ENCODE measurements at places on chromosomes 6 and 20.

DNA sequence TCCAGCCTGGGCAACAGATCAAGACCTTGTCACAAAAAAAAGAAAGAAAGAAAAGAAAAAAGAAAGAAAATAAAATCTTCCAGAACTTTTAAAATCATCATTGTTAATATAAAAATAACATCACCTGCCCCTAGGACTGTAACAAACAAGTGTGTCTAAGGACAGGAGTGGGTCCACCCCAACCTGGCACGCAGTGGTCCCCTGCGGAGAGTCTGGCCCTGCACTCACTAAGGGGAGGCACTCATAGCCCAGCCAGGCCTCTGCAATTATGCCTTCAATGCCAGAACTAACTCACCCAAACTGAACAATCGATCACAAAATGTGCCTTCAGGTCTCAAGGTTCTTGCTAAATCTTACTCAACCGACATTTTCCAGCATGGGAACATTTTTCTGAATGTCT lies 4.8 kb downstream of the GMEB2 start:
- peak; percentile 20 for DNase-seq

DNA sequence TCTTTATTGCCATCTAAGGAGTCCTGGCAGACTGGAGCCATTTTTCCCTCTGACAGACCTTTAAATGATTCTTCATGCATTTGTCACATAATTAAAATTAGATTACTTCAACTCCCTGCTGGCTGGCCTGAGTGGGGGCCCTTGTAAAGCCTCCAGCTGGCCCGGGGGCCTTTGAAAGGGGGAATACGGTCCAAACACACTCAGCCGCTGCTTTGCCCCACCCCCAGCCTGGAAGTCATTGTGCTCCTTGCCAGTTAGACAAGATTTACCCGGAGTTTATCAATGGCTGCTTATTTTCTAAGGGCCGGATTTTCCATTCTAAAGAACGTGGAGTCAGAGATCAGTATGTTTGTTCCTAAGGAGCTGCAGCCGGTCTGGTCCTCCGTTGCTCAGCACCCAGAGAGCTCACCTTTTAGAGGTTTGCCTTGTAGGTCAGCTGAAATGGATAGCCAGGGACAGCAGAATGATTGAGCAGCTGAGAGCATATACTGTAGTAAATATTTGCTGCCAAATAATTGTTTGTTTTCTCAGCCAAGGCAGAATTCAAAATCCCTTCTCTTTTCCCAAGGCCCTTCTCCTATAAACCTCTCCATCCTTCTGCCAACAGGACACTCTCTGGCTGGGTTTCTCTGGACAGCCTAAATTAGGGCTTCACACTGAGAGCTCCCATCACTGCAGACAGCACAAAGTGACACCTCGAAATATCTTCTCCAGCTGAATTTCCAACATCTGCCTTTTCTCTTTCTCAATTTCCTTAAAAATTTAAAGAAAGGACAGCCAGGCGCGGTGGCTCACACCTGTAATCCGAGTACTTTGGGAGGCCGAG lies 68.4 kb upstream of the RBM24 start:
- no peak for DNase-seq

DNA sequence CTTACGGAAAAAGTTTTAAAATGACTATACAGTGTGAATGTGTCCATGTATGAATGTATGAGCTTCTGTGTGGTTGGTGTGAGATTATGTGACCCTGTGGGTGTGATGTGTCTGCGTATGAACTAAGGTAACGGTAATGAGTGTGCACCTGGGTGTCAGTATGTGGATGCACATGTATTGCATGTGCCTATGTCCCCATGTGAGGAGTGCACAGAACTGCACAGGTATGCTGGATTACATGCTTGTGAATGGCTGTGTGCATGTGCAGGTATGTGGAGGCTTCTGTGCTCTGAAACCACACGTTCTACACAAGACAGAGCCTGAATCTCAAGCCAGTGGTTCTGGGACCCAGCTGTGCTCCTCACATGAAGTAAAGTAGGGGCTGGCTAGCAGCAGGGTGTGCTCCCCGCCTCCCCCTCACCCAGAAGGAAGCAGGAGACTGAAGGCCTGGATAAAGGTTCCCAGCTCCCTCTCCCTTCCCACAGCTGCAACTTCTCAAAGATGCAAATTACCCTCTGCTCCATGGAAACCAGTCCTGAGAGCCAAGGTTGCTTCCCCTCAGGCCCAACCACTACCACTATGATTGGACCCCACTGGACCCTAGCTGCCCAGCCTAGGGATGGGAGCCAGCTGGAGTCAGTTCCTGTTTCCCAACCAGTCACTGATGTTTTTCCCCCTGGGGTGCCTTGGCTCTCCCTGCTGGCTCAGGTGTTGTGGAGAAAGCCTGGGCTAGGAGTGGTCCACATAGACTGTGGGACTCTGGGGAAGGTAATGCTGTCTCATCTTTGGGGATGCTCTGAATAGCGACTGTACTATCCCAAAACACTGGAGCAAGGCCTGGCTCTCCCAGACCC lies 24.8 kb upstream of the SPDEF start:
- no peak for DNase-seq

- no peak for DNase-seq
Observed at GRCh38 chr20:48098099-48098498, 312.8 kb upstream of the SULF2 start.

GRCh38 chr6:147691446-147691845 lies 183.0 kb downstream of the SAMD5 start:
- DNase-seq: no peak

- DNase-seq: no peak
Observed at GRCh38 chr6:160260367-160260766, 1.7 kb upstream of the SLC22A2 start.

DNA sequence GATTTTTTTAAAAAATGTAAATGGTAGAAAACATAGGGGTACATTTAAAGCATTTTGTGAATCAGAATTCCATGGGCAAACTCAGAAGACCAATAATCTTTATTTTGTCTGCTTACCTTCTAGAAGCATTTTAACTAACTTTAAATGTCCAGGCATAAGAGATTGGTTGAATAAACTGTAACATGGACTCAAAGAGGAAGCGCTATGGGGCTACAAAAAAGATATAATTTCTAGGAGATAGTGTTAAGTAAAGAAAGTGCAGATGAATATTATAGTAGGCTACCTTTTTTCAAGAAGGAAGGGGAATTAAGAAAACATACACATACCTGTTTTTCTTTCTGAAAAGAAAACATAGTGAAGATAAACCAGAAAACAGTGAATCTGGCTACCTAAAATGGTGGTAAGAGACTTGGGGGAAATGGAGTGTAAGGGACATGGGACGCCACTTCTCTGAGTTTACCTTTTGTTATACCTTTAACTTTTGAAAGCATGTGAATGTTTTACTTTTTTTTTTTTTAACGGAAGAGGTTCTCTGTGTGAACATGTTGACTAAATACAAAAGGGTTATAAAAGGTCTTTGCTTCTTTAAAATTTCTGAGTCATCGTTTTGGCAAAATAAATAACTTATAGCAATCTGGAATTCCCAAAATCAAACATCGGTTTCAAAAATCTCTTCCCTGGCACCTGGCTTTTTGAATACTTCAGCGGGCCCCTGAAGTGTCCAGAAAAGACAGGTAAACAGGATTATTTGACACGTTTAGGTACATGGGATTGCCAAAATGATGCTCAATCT lies 133.4 kb downstream of the OR2B2 start:
- no peak for DNase-seq

DNA sequence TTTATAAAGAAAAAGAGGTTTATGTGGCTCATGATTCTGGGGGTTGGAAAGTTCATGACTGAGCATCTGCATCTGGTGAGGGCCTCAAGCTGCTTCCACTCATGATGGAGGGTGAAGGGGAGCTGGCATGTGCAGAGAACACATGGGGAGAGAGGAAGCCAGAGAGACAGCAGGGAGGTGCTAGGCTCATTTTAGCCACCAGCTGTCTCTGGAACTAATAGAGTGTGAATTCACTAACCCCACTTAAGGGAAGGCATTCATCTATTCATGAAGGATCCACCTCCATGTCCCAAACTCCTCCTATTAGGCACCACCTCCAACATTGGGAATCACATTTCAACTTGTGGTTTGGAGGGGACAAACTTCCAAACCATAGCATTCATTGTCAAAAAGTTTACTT lies 137.3 kb upstream of the PMEPA1 start:
- DNase-seq: no peak

DNA sequence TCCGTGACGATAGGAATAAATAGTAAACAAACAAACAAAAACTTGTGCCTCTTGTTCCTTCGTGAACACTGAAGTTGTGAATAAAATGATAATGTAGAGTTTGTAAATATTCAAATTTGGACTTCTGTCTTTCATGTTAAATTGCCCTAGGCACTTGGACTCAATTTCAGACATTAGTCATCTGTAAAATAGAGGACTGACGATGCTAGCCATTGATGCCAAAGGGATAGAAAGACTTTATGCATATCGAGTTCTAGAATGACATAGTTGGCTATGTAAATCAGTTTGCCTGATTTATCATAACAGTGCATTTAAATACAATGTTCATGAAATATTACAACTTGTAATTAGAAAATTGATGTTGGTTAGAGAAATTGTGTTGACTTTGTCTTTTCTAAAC lies 45.9 kb upstream of the FLRT3 start:
- DNase-seq: no peak

DNA sequence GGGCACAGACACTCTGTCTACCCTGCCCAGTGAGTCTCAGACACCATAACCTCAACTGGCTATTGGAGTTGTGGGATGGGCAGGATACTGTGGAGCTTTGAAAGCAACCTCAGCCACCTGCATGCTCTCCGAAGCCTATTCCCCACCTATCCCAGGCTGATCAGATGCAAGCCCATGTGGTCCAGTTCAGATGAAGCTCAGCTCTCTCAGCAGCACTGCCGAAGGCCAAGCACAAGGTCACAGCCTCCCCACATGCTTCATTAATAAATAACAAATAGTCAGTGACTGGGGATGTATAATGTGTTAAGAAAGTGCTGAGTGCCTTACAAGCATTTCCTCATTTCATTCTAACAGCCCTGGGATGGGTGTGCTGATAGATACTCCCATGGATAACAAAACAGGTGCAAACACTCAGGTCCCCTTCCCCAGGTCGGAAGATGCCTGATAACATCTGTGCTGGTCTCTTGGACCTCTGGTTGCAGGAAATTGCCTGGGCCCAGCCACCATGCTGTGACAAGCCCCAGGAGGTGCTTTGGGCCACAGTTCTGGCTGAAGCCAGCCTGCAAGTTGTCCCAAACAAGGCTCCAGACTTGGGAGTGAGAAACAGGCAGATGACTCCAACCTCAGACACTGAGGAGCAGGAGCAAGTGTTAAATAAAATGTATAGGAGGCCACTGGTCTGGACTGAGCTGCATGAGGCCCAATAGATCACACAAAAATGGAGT lies 3.7 kb downstream of the ACSS1 start:
- peak; percentile 16 for DNase-seq

- no peak for DNase-seq
Observed at GRCh38 chr6:25842526-25842925, 10.7 kb upstream of the SLC17A1 start.

DNA sequence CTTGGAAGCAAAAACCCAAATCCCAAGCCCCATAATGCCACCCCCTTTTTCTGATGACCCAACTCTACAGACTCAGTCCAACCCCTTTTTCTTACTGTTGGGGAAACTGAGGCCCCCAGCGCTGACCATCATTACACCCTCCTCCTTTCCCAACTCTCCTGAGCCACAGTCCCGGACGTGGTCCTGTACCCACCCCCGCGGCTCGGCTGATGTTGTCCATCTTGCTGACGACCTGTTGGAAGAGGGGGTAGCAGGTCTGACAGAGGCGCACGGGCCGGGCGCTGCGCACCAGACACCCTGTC lies 533 bp downstream of the OSTM1 start:
- no peak for DNase-seq

GRCh38 chr6:46059608-46060007 lies 43.9 kb upstream of the CLIC5 start:
- no peak for DNase-seq

All from mucosa of descending colon (tissue), 3 donors.